HEK293T (cell line): ENCODE measurements at places on chromosomes 13 and 19.

DNA sequence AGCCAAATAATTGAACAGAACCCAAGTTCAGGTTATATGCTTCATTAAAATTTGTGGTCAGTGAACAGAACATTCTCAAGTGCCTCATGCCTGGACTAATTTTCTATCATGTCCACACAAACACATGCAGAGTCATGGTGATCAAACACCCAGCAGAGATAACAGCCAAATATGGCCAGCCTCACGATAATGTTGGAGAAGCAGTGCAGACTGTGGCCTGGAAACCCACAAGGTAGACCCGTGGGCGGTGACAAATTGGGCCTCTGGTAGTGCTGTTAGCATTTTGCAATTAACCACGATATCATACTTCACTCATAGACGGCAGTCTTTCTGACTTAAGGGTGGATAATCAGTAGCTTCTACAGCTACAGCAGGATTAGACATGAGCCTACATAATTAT lies 35.0 kb upstream of the VWA8 start:
- no peak for DNase-seq

DNA sequence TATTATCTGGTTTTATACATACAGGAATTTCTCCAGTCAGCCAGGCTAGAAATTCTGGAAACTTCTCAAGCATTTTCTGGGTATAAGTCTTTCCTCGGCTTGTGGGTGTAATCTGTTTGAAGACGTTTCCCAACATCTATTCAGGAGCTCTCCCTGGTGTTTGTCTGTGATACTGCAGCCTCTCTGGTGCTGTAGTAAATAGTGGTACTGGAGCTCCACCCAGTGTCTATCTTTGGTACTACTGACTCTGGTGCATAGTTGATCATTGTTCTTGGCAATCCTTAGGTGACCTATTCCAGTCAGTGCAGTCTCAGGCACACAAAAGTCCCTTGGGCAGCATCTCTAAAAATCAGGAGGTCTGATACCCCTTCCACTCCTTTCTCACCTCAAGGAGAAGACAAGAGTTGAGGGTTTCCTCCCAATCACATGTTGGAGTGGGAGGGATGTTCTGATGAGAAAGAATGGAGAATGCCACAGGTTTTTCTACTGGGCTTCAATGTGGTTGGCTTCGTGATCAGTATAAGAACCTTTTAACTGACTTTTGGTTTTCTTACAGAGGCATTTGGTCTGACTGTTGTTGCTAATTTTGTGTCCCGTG lies 115.5 kb downstream of the CYSLTR2 start:
- DNase-seq: peak; percentile 73

GRCh38 chr13:109667056-109667455 lies 119.3 kb downstream of the IRS2 start:
- no peak for DNase-seq

DNA sequence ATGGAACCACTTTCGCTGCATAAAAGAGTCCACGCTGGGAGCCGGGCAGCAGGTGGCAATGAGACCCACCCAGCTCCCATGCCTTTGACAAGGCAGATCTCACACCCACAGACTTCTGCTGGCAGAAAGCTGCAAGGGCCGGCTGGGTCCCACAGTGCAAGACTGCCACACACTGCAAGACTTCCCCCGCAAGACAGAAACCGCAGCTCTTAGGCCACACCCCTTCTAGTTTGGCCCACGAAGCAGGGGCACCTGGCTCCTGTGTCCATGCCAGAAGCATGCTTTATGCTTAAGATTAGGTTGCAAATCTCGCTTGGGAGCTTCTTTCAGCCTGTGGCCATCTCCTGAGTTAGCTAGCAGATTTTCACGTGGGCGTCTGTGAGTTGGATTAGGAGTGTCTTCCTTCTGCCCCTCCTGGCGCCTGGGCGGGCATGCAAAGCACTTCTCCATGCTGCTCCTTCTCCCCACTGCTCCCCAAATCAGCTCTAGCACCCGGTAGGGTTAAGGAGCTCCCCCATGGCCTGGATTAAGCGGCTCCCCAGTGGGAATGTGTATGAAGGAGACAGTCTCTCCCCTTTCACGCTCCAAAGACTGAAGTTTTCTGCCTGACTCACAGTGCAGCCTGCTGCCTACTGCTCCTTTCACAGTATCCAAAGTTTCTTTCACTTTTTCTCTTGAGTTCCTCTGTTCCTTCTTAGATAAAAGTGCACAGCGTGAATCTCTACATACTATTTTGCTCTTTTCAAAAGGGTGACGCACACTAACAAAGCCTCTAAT lies 17.7 kb downstream of the GPC6 start:
- DNase-seq: no peak

- DNase-seq: no peak
These were observed 37.3 kb downstream of the KDM4B start for GRCh38 chr19:5006201-5006600.

DNA sequence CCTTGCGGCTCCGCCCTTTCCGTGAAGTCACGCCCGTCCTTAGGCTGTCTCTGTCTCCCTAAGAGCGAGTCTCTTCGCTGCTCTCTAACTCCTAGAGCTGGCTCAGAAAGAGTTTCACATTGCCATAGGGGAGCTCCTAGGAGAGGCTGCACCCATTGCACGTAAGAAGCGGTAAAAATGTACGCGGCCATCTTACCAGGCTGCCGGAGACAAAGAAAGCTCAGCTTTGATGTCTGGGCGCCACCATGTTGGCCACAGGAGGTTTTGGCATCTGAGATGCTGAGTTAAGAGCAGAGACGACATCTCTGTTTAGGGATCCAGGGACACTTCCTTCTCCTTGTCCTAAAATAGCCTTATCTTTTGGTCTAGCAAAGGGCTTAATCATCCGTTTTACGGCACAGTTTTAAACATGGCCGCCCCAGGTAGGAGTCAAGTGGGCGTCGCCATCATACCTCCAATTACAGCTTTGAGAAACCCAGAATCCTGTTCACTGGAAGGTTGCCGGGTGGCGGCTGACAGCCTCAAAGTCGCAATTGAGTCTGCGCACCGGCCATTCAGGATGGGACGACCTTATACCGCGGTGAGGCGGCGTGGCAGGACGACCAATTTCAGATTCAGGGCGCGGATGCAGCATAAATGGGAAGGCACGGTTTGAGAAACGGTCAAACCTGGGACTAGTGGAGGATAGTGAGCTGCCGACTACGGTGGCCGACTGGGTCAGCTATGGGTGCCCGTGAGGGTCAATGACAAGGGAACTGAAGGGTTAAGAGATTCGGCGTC lies at the start of gene ZNF793:
ZNF793 (plus strand) TSS at position 553 of the 780 bp plus-strand sequence. CDS start 16,501 bp downstream, outside the sequence.
- peak; percentile 37 for DNase-seq

DNA sequence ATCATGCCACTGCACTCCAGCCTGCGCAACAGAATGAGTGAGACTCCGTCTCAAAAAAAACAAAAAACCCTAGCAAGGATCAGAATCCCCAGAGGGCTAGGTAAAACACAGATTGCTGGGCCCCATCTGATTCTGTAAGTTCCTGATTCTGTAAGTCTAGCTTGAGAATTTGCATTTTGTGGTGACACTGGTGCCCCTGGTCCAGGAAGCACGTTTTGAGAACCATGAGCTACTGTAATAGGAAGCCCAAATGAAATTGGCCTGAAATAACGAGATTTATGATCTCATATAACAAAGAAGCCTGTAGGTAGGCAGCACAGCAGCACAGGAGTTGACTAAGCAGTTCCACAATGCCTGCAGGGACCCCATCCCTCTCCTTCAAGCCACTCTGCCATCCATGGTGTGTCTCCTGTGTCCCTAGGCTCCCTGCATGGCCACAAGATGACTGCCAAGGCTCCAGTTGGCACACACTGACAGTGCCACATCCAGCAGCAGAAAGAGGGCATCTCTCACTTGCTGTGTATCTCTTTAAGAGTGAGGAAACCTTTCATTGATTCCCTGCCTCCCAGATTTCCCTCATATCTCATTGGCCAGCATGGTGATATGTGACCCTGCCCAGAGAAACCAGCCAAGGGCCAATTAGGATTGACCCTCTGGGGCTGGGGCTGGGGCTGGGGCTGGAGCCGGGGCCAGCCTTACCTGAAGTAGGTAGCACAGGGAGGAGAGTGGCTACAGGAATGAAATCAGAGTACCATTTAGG lies 21.7 kb downstream of the SIPA1L3 start:
- no peak for DNase-seq

DNA sequence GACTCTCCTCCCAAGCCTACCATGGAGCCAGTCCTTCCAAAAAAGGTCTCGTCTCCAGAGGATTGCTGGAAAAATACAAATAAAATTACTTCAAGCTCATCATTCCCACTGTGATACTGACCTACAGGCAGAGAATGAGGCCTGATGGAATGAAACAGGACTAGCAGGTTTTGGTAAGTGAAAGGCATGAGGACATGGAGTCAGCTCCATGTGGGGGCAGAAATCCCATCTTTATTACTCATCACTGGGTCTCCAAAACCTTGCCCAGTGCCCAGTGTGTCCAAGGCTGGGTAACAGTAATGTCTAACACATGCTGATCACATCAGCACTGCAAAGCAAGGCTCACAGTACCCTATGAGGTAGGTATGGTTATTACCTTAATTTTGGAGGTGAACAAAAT lies 235.4 kb downstream of the DNAJC15 start:
- DNase-seq: no peak

- no peak for DNase-seq
These were observed 30.8 kb upstream of the ZNRF4 start for GRCh38 chr19:5424192-5424973.

DNA sequence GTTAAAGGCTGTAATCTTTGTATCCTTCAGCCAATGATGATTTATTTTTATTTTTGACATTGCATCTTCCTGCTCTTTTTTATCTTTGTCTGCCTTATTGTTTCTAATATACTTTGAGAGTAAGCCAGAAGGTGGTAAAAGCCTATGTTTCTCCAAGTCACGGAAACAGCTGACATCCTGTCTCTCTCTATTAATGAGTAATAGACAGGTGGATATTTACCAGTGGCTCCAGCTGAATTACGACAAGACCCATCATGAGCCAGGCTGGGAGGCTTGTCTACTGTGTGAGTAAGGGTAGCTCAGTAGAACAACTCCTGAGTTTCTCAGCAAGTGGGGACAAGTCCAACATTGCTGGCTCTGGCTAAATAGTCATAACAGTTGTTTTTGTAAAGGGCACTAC lies 166.6 kb downstream of the NDFIP2 start:
- no peak for DNase-seq

DNA sequence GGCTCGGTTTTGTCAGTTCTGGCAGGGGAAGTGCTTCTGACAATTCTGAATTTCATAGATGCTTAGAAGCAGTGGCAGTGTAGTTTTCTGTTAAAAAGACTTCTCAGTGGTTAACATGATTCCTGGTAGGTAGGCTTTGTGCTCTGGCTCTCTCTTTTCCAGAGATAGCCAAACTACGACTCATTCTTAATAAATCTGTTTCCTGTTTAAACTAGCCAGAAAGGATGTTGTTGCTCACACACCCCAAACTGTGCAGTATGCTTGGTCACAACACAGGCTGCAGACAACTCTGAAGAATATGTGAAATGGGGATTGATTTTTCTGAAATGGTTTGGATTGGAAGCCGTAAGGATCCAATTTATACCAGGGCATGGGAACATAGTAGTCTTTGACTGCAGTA lies 711.5 kb downstream of the PCDH17 start:
- no peak for DNase-seq

DNA sequence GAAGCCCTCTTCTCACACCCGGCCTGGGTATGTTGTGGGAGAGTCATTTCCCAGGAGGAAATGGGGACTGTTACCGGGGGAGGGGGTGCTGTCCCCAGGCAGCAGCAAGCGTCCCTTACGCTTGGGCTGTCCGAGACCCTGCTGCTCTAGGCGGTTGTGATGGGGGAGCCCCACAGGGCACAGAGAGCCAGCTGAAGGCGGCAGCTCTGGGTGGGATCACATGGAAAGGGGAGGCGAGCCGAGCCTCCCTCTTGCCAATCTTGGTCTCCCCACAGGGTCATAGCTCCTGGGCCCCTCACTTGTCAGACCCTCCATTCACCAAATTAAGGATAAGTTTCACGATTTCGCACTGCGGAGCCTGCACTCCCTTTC lies 22.0 kb downstream of the EPN1 start:
- DNase-seq: no peak

GRCh38 chr19:23779645-23780044 lies 21.0 kb upstream of the ZNF681 start:
- no peak for DNase-seq

- no peak for DNase-seq
These were observed 23.3 kb upstream of the C13orf46 start for GRCh38 chr13:113996912-113997745.

- no peak for DNase-seq
These were observed 447.5 kb upstream of the ATXN8OS start for GRCh38 chr13:69660155-69660554.

DNA sequence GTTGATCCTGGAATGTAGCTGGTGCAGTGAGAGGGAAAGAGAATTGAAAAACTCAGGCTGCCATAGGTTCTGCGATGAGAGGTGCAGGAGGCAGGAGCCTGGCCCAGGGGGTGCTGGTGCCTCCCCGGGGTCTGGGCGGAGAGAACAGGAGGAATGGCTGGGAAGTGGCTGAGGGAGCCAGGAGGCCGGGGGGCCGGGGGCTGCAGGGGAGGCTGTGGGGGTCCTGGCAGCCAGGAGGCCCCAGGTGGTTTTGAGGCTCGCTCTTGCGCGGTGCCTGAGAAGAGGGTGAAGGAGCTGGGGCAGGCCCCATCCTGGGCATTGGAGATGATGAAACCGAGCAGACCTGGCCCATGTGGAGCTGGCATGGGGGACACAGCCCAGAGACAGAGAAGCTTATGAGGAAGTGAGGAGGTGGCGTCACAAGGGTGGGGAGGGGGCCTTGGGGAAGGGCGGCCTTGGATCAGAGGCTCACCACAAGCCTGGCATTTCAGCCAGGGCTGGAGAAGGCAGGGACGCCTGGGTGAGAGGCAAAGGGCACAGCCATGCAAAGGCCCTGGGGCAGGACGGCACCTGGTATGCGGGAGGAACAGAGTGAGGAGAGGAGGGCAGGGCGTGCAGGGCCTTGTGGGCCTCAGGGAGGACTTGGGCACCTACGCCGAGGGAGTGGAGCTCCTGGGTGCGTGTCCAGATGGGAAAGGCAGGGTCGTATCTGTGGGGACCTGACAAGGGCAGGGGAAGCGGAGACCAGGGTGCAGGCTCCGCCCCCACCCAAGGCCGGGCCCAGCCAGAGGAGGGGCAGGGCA lies 1.3 kb upstream of the TEKTIP1 start:
- no peak for DNase-seq

GRCh38 chr19:2627319-2627829 lies 75.1 kb downstream of the GNG7 start:
- no peak for DNase-seq

DNA sequence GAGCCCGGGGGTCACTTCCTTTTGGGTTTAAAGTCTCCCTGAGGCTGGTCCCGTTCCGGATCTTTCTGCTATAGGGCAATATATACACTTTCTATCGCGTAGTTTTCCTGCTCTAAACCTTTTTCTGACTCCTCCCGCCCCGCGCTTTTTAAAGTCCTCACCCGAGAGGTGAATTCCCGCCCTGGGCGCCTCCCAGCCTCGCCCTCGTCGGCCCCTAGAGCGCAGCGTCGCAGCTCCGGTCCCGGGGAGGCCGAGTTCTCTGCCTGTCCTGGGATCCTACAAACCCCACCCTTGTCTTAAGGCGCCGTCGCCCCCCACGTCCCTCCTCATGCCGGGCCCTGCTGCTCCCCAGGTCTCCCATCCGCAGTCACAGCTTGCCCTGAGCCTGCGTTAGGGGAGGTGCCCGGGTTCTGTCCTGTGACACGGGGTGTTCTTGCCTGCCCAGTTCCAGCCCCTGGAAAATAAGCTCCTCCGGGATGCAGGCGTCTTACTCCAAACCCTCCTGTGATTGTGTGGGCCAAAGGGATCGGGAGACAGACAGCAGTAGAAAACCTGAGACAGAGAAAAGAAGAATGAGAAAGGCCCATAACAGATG lies 491 bp downstream of the ZNF525 start:
- no peak for DNase-seq

- DNase-seq: no peak
These were observed 124.2 kb downstream of the UQCRFS1 start for GRCh38 chr19:29088761-29089160.

GRCh38 chr13:95160112-95160906 lies 140.9 kb downstream of the ABCC4 start:
- DNase-seq: no peak
